Activated T-cell treated with anti-CD3 and anti-CD28 coated beads, Interleukin-2, amount 50 U/mL, for 48 hours (primary cell): ENCODE measurements at places on chromosomes 6 and 20.

DNA sequence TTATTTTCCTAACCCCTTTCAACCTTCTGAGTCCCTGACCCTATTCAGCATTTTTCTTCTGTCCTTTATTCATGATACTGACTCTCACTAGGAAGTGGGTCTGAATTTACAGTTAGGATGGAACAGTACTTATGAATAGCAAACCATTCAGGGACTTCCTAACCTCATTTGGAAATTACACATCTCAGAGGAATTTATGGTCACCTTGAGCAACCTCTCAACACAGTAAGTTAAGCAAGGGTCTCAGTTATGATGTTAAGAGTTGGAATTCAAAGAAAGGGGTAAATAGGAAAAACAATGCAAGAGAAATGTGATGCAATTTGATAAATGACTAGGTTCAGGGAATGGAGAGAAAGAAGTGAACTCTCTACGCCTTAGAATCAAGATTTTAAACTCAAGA is 97.3 kb downstream of the GPR6 start:
- DNase-seq = no peak

GRCh38 chr20:34720266-34720665 is 16.1 kb downstream of the TP53INP2 start:
- DNase-seq = no peak

DNA sequence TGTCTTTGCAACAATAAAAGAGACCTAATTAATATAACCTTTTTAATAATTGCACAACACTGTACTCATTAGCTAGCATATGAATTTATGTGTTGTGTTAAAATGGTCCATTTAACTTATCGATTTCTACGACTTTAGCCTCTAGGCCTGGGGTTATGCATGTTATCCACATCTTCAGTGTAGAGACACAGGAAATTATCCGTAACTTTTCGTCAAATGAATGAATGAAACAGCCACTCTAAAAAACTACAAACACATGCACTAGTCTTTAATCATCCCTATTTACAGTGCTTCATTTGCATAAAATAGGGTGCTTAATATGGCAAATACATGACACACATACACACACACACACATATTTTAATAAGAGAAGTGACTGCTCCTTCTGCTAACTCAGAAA is 22.3 kb upstream of the LMBRD1 start:
- DNase-seq = no peak

DNA sequence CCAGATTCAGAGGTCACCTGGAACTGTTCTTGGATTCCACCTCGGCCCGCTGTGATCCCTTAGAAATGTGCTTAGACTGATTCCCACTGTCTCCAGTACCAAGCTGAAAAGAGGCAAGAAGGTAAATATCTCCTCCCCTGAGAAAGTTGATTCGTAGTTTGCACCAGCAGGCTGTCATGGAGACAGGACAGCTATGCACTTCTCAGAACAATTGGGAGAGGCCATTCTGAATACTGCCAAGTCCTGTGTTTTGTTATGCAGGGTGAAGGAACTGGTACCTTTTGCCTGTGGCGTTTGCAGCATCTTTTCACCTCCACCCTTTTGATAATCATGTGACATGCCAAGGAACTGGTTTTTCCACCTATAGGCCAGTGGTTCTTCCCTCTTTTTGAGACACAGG is 58.2 kb upstream of the RNGTT start:
- no peak for DNase-seq

DNA sequence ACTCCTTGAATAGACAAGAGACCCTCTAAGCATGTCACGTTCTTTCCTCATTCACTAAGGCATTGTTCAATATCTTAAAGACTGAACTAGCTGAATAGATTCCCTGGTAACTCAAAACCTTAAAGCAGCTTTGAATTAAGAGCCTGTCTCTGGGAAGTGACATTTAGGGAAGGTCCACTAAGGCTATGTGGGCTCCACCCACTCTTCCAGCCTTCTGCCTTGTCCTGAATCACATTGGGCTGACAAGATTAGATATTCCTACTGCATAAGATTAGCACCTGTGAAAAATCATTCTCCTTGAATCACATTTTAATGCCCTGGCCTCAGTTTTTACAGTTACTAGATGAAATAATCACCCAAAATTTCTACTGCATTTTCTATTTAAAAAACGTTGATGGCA is 36.3 kb downstream of the CLIC5 start:
- no peak for DNase-seq

GRCh38 chr20:48667481-48667880 is 160.3 kb downstream of the PREX1 start:
- DNase-seq = no peak

DNA sequence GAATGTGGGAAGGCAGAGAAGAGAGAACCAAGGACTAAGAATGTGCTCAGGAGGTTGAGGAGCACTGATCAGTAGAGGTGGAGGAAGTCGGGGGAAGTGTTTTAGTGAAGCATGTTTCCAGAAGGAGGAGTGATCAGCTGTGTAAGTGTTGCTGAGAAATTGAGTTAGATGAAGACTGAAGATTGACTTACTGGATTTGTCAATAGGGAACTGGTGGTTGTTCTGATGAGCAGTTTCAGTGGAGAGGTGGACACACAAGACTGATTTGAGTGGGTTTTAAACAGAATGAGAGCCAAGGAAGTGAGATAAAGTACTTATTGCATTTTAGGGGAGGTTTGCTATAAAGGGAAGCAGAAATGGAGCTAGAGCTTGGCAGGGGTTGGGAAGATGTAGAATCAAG is 182.6 kb downstream of the CDKAL1 start:
- no peak for DNase-seq

GRCh38 chr6:109130065-109130464 is 34.8 kb downstream of the CEP57L1 start:
- no peak for DNase-seq

- peak; percentile 10 for DNase-seq
Measured at GRCh38 chr20:49563015-49563980, 4.6 kb downstream of the PTGIS start.

DNA sequence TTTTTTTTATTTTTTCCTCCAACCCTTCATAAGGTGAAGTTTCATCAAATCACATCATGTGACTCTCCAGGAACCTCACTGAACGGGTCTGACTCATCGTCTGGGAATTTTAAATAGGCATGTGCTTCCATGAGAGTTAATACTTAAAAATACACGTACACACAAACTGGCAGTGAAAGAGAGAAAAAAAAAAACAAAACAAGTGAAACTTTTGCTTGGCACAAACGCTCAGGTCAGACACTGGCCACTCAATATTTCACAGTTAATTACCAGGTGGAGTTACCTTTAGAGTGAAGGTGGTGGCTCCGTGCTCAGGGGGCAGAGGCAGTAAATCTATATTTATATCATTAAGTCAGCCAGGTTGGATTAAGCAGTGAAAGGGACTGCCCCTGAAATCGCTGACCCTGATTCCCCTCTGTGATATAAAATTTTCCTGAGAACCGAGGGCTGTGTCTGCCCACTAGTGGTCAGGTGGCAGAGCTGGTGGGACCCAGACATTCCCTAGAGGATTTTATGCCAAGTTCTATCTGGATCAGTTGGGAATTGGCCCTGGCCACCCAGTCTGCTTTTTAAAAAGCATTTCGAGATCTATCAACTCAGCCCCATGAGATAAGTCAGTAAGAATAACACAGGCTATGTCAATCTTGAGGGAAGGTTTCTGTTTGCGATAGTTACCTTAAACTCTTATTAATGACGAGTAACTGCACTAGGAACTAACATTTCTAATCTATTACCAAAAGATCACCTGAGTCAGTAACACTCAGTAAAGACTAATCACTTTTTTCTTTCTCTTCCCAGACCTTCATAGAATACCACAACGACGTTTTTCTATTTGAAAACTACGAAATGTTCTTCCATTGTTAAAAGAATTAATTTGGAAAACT is 259.1 kb downstream of the HDGFL1 start:
- no peak for DNase-seq

DNA sequence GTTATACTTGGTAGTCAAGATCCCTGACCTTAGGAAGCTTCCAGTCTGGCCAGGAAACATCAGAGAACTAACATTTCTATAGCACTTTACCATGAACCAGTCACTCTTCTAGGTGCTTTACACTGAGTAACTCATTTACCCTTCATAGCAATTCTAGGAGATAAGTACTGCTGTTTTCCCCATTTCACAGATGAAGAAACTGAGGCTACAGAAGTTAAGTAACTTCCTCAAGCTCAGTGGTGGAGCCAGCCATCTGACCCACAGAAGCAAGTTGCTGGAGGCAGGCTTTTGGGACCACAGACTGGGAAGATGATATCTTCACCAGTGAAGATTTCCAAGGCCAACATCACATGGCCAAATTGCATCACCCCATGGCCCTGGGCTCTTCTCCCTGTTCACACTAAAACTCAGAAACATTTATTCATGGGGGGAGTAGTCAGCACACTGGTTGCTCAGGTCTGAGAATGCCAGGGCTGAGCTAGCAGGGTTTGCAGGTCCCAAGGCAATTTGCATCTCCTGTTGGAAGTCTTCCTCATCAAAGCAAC is 70.3 kb downstream of the UNC5CL start:
- DNase-seq = no peak

DNA sequence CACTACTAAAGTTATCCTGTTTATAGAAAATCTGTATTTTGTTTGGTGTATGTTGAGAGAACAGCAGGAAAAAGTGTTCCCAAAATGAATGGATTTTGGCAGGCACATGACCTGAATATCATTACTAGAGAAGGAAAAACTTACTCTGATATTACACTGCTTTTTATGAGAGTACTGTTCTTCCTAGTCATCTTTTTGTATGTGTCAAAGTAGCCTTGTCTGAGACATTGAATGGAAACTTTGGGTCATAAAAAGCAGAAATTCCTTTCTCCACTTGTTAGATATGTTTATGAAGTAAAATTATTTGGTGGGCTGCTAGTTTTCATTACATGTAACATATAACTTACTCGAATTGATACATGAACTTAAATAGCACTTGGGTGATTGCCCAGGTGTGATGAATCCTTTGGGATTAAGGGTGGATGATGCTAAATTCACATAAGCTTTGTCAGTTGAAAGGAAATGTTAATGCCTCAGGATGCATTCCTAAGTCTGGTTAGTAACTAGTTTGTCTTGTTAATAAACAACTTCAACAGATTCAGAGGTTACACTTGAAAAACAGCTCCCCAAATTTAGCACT is 206.7 kb downstream of the CENPW start:
- no peak for DNase-seq

DNA sequence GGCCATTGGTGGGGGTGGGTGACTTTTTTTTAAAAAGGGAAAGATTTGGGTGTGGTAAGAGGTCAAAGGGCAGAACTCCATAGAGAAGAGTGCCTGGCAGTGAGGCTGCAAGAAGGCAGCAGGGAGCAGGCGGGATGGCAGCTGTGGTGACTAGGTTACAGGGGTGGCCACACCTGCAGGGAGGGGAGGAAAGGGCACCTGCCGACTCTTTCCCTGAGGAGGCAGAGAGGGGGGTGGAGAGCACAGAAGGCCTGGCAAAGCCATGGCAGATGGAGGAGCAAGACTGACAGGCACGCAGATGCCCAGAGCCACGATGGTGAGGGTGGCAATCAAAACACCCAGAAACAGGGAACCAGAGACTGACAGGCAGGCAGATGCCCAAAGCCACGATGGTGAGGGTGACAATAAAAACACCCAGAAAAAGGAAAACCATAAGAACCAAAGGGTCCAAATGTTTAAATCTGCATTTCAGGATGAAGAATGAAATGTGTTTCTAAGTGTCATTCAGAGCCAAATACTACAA is 19.3 kb downstream of the CST7 start:
- no peak for DNase-seq

- no peak for DNase-seq
Measured at GRCh38 chr6:144315226-144315980, 30.3 kb downstream of the UTRN start.

DNA sequence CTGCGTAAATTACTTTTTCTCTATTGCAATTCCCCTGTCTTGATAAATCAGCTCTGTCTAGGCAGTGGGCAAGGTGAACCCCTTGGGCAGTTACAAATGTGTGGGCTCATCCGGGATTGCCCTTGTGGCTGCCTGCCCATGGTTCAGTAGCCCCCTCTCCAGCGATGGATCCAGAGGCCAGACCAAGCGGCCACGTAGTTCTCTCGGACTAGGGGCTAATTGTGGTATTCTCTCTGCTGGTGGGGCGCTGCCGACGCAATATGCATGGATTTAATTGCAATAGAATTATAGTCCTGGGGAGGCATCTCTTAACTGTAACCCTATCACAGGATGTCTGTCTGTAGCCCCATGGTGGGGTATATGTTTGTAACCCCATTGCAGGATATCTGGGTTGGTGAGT is 64.3 kb upstream of the UNC93A start:
- no peak for DNase-seq

- DNase-seq = peak; percentile 53
Measured at GRCh38 chr6:85669735-85670194, 27.1 kb upstream of the SYNCRIP start.

DNA sequence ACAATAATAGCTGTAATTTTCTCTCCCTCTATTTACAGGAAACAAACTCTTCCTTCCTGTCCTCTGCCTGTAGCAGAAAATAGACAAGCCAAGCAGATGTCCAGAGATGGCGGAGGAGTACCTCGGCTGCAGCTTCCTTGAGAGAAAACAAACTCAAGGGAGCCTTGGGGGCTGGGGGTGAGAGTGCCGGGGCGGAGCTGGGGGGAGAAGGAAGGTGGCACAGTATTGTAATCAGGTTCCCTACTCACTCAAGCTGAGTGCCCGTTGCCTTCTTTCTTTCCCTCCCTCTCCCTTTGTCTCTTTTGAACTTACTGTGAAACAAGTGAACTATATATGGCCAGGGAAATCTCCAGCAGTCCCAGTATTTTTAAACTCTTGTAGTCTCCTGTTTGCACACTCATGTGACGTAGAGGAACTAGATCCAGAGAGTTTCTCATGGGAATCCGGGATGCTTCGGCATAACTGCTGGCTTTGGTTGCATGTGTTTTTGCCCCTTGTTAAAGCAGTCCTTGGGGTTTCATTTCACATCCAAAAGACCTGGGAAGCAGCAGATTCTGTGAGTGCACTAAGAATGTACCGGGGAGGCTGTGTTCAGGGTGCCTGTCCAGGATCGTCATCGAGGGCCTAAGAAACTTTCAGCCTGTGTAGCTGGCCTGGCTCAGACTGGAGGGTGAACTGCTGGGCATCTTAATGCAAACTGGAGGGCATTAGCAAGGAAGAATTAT is 44.6 kb upstream of the HDDC2 start:
- DNase-seq = no peak
